Heart right ventricle (tissue), 16 donors: ENCODE measurements at places on chromosomes 4 and X. TPM values are rescaled to one million over a fixed set of nuclear protein-coding genes. Genes with fewer than 3 reads are reported as not detected.

DNA sequence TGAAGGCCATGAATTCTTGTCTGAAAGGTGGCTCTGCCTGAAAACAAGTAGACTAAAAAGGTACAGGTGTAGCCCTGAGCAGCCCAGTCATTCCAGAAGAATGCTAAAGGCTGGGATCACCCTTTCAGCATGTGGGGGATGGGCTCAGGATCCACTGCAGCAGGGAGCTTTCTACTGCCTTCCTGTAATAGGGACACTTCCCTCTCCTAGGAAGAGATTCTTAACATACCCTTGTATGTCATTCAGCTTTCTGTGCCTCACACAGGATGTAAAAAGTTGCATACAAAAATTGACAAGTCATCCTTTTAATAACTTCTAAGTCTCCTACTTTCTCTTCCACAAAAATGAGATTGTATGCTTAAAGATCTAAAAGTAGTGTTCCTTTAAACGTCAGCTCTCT, 123.3 kb downstream of the ZNF518B start:
- DNase-seq = no peak

DNA sequence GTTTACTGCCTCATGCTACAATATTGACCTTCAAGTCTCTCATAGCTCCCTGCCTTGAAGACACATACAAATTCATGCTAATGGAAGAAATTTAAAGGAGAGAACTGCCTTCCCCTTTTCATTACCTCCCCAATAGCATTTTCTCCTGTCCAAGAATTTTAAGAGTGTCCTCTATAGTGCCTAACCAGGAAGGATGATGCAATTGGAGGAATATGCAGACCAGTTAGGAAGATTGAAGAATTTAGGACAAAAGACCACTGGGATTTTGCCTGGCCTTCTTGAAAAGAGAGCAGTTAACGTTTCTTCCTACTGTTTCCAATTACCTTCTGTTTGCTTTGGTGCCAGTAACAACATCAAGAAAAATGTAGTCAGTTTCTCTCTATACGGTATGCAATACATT, 443.9 kb downstream of the INPP4B start:
- no peak for DNase-seq

DNA sequence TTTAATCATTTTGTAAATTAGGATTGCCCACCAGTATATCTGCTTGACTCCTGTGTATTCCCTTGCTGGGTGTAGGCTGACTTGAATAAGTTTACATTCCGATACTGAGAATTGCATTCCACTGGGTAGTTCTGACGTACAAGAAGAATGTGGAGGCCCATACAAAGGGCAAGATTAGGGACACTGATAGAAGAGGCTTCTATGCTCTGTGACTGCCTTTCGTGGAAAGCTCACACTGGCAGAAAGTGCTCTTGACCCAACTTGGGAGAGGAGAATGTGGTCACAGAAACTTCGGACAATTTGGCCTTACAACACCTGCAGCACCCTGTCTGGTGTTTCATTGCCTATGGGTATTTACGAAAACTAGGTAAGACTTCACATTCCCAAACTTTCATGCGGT, 126.3 kb downstream of the RAPGEF2 start:
- no peak for DNase-seq

GRCh38 chr4:158903472-158904043, 134.7 kb downstream of the FNIP2 start:
- no peak for DNase-seq

- DNase-seq = peak; percentile 50
Observed at GRCh38 chr4:18318682-18319388, 297.3 kb upstream of the LCORL start.

DNA sequence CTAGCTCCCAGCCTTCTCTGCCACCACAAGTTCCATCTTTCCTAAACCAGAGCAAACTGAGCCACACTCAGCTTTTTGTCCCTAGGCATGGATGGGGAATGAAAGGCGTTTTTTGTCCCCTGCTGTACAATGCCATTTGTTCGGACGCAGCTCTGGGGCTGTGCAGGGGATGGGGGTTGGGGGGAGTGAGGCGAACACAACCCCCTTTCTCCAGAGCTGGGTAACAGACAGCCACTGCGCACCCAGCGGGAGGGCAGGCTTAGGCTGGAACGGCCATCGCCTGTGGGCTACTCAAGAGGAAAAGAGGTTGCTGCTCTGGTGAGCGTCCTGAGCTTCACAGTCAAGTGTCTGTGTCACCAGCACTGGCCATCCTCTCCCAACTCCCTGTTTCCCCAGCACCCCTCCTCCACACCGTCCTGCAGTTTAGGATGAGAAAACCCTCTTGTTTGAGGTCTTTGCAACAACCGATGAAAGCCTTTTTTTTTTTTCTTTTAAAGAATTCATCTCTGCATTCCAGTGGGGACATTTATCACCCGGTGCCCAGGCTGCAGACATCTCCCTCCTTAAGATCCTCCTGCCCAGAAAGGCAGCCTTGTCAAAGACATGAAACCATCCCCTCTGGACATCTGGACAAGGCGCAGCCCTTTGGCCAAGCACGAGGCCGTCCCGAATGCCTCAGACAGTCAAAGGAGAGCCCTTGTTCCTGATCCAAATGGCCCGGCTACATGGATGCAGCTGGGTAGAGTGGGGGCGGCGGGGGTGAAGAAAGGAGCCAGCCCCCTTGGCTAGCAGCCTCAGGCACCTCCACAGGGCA, 419.6 kb downstream of the BCOR start:
- DNase-seq = no peak

ATP1B4 gene
- 0.14 TPM for total RNA-seq

SORBS2 gene
- total RNA-seq = 2,021 TPM

SORCS2 gene
- total RNA-seq = 3.1 TPM
